ENCODE measurements at places on chromosomes 7 and 10.

DNA sequence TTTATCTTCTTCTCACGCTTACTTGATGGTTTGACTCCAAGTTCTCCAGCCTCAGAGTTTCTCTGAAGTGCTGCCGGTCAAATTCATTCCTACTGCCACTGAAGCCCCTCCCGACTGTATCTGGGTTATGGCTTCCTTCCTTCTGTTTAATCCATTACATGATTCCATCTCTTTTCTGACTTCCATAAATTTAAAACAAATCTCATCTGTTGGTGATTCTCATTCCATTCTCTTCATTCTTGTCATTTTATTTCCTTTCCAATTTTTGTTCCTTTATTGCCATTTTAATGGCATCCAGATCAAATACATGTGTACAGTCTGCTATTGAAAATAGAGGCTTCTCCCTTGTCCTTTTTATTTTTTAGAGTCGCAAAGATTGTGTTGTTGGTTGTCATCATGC lies 25.4 kb upstream of the HIBADH start:
- no peak for DNase-seq

GRCh38 chr10:77710081-77710551 lies 72.5 kb upstream of the KCNMA1 start:
- DNase-seq, result no peak

GRCh38 chr10:120802935-120803334 lies 48.2 kb upstream of the WDR11 start:
- DNase-seq, result no peak

- no peak for DNase-seq
Observed at GRCh38 chr7:30799976-30800661, 28.9 kb downstream of the MINDY4 start.

- no peak for DNase-seq
Observed at GRCh38 chr7:26376175-26376917, 84.7 kb downstream of the SNX10 start.

DNA sequence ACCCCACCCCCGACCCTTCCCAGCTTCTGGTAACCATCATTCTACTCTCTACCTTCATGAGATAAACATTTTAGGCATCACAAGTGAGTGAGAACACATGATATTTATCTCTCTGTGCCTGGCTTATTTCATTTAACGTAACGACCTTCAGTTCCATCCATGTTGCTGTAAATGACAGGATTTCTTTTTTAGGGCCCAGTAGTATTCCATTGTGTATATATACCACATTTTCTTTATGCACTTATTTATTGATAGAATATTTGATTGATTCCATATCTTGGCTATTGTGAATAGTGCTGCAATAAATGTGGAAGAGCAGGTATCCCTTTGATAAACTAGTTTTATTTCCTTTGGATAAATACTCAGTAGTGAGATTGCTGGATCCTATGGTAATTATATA lies 112.7 kb downstream of the CREB5 start:
- no peak for DNase-seq

GRCh38 chr10:73379064-73379748 lies 20.5 kb upstream of the CFAP70 start:
- DNase-seq, result no peak

DNA sequence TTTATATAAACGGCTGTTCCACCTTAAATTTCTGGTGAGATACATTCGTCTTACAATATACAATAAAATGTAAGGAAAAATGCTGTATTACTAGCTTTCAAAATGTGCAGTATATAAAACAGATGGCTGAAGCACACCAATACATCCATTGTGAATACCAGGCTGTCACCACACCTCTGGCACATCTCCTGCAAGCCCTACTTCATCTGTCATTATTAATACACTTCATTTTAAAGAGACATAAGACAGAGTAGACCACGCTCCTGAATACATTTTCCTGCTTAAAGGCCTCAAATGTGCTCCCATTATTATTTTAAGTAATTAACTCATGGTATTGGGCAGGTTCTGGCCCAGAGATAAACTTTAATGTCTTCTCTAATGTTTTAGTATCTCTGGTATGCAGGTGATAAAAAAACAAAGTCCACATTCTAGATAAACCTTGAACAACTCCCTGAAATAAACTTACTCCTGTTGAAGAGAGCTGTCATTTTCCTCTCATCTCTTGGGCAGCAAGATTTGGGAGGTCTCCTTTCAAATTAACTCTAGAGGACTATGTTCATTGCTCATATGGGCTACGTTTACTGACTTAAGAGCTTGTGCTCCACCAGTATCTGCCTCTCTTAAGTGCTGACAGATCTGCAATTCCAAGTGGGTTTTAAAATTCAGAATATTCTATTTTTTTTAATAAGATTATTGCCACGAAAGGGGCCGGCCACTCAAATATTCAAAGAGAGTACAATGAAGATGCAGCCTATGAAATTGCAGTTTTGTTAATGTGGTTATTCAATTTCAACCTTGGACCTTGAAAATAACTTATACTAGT lies 396.5 kb upstream of the SEMA3D start:
- DNase-seq, result no peak

GRCh38 chr7:106652092-106652491 lies 8.9 kb downstream of the CCDC71L start:
- no peak for DNase-seq

DNA sequence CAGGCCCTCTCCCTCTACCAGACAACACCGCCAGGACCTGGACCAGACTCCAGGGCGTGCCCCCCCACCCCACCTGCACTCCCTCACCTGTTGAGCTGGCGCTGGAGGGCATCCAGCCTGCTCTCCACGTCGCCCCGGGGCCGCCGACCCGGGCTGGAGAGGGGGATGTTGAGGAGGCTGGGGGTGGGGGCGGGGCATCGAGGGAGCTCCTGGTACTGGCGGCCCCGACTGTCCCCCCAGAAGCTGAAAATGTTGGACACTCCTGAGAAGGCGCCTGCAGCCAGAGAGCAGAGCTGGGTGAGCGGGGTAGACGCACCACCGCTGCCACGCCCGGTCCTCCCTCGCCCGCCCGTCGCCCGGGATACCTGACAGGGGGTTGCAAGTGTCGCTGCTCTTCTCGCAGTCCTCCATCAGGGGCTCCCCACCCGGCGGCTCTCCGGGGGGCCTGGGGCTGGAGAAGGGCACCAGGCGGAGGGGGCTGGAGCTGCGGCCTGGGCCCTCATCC lies 30.8 kb downstream of the KCNH2 start:
- DNase-seq, result no peak

DNA sequence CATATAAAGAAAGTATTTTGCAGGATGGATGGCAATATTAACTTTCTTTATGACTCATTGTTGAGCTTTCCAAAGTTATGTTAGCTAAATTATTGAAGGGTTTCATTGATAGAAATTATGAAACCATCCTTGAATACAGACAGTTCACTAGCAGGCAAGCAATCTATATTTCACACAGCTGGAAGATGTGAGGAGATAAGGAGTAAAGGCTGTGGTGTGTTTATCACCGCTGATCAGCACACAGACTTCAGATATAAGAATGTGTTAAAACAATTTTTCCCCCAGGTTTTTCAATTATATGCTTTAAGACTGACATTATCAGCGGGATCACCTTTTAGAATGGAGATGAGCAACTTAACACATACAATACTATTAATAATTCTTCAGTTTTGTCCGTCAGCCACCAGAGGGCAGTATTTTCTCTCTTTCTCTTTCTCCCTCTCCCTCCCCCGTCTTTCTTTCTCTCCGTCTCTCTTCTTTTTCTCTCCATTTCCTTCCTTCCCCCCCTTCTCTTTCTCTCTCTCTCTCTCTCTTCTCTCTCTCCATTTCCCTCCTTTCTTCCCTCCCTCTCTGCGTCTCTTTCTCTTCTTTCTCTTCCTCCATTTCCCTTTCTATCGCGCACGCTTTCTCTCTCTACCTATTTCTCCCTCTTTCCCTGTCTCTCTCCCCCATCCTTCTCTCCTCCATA lies 62.9 kb upstream of the FAM171A1 start:
- DNase-seq, result peak; percentile 19

DNA sequence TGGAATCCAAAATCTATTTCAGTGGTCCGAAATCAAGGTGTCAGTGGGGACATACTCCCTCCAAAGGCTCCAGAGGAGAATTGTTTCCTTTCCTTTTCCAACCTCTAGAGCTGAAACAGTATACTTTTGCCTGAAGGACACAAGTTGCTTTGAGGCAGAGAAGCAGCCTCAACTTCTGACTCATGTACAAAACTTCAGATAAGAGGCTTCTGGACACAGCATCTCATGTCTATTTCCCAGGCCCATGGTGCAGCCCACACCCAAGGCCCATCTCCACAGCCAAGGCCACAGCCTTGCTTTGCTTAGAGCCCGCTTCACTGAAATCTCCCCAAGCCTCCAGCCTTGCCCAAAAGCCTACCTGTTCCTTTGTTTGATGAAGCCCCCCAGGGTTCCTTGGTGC lies 68.9 kb downstream of the ZNF467 start:
- DNase-seq, result no peak

GRCh38 chr7:88205179-88205578 lies 14.7 kb downstream of the SRI start:
- no peak for DNase-seq

- no peak for DNase-seq
Observed at GRCh38 chr10:22505911-22506685, 160.8 kb downstream of the SPAG6 start.

DNA sequence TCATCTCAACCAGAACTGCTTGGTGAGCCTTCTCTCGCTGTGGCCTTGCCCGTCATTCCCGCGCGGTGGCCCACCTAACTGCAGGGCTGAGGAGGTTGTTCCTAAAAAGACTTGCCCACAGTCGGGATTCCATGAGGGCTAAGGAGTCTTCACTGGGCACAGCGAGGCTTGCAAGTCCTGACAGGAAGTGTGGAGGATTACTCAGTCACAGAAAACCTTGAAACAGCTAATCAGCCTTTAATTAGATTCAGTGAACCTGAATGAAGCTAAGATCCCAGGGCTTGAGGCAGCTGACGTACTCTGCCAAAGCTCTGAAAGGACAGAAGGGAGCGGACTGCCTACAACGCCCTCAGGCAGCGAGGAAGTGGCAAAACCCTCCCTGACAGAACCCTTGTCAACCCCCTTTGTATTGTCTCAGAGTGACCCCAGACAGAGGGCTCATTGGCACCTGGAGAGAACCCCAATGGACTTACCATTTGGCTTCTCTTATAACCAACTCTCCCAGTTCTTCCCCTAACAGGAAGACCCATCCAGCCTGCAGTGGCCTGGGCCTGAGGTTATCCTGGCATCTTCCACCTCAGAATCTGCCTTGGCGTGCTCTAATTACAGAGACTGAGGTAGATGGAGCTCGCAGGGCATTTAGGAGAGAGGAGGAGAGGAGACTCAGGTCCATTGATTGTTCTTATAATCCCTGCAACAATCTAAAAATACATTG lies 2.5 kb upstream of the LAMB4 start:
- no peak for DNase-seq

DNA sequence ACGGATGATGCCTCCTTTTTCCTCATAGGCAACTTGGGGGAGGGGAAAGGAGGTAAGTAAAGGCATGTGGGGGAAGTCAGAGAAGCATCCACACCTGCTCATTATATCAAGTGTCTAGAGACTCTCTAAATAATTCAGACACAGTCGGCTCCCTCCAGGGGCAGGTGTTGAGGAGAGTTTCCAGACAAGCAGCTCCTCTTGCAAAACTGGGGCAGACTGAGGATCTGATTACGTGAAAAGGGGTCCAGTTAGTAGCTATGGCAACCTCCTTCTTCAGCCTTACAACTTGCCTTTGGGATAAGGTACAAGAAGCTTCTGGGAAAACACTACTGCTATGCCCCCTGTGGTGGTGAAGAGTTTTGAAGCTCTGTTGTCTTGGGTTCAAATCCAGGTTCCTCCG lies 39.0 kb upstream of the SORBS1 start:
- no peak for DNase-seq

GRCh38 chr7:142964502-142965246 lies 2.5 kb upstream of the KEL start:
- DNase-seq, result no peak

GRCh38 chr7:101160910-101161309 lies 4.5 kb downstream of the VGF start:
- no peak for DNase-seq

- no peak for DNase-seq
Observed at GRCh38 chr10:118531105-118531852, 64.2 kb downstream of the PRLHR start.

DNA sequence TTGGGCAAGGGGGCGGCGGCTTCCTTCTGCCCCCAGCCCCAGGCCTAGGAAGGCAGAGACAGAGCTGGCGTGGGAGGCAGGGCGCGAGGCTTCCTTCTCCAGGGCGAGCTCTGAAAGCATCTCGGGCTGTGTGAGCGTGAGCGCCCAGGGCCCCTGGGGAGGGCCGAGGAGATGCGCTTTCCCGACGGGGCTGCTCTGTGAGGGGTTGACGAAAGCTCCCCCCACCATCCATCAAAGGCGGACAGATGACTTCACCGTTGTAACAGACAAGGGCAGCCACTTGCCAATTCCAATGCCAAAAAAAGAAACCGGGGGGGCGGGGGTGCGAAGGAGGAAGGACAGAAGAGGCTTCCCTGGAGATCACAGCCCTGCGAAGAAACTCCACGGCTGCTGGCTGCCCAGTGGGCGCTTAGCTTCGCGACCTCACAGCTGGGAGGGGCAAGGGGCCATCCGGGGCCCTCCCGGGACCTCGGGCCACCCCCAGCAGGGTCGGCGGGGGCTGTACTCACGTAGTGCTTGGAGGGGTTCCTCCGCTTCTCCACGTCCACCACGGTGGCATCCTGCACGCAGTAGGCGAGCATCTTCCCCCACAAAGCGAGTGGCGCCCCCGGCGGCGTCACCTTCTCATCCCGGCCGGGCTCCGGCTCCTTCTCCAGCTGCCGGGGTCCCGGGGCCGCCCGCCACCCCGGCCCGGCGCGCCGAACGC lies 537 bp downstream of the SH3PXD2A start:
- no peak for DNase-seq

DNA sequence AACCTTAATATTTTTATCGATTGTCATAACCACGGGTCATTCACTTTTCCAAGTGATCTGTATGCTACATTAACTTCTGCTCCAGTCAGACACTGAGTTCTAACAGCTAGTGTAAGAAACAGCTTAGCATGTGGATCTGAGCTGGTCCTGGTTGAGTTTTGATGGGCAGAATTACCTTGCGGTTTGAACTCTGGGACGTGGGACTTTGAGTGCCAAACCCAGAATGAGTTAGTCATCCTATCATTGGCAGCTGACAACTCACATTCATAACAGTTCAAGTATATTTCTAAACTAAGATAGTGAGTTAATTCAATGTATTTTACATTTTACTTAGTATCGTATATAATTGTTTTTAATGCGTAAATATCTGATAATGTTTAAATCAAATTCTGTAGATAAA lies 43.2 kb downstream of the C7orf33 start:
- DNase-seq, result no peak

- peak; percentile 56 for DNase-seq
Observed at GRCh38 chr7:50339990-50340500, 35.5 kb downstream of the IKZF1 start.

- no peak for DNase-seq
Observed at GRCh38 chr10:52768001-52768532, 4.5 kb downstream of the MBL2 start.

- peak; percentile 4 for DNase-seq
Observed at GRCh38 chr10:102322914-102323313, 72.6 kb upstream of the NFKB2 start.

GRCh38 chr7:156168434-156168833 lies 356.2 kb upstream of the SHH start:
- DNase-seq, result no peak

- no peak for DNase-seq
Observed at GRCh38 chr7:30681815-30682211, 443 bp downstream of the CRHR2 start.

- no peak for DNase-seq
Observed at GRCh38 chr10:4109469-4109868, 324.5 kb upstream of the KLF6 start.

Data from effector CD4-positive, alpha-beta T cell (primary cell).